ENCODE measurements at places on chromosomes 3 and 15.

DNA sequence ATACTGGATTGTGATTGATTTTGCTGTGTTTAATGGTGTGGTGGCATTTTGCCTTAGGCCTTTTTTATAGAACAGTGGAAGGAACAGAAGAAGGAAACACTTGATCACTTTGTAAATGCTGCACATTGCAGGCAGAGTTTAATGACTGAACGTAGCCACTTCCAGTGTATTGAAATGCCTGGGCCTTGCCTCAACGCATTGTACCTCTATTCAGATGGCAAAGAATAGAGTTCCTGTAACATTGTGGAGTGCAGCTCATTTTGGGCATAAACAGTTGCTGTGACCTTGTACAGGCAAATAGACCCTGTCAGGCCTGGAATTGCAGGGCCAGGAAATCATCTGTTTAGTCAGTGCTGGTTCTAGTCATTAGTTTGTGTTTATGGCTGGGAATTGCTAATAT lies 225.0 kb downstream of the EPHA3 start:
- no peak for DNase-seq

DNA sequence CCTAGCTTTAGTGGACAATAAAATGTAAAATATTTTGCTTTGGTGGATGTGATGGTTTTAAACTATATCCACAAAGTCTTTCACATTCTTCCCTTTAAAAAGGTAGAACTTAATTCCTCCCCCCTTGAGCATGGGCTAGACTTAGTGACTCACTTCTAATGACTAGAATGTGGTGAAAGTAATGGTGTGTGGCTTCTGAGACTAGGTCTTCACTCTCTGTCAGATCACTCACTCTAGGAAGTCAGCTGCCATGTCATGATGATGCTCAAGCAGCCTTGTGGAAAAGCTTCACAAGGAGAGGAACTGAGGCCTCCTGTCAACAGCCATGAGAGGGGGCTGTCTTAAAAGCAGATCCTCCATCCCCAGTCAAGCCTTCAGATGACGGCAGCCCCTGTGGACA lies 4.2 kb downstream of the LRRC2 start:
- DNase-seq = no peak

GRCh38 chr3:167662919-167663400 lies 9.2 kb upstream of the WDR49 start:
- DNase-seq = no peak

DNA sequence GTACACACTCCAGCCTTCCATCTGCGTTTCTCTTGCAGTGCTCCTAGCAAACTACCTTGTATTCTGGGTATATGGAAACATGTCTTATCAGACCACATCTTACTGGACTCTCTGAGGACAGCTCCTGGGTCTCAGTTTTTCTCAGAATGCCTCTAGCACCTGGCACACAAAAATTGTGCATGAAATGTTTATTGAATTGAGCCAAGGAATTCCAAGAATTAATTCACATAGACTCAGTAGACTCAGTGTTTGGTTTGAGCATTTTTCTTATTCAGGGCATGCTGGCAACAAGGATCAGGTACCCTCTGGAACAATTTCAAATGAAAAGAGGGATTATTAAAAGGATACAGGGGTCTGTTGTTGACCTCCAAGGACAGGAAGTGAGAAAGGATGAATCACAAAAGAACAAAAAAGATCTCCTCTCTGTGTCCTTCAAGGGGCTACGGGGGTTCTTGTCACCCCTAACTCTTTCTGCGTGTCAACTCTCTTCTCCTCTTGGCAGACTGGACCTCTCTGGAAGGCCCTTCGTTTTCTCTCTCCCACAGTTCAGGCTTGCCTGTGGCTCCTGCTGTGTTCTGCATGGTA lies 270.0 kb upstream of the HES1 start:
- DNase-seq = no peak

DNA sequence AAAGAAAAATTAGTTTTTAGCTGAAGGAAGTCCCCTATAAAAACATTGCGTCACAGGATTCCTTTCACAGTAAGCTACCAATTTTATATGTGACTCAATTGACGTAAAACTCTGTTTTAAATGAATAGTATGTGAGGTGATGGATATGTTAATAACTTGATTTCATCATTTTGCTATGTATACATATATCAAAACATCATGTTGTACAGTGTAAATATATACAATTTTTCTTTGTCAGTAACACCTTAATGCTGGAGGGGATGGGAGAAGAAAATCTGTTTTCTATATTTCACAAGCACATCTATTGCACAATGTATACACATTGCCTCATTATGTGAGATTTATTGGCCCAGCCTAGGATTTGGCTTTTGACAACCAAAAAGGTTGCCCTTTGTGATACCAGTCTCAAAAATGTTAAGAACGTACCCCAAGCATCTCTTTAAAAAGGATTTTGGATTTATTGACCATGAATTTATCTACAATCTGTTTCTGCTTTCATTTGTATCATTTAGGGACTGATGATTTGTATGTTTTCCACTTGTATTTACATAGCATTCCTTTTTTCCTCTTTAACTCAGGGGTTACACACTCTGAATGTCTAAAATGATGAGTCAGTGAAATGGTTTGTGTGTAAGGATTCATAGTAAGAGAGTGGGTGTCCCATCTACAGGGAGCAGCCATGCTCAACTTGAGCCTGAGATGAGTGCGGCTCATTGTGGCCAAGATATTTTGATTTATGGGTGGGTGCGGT lies 62.6 kb downstream of the CRTC3 start:
- DNase-seq = no peak

GRCh38 chr3:72593881-72594397 lies 254.3 kb downstream of the SHQ1 start:
- no peak for DNase-seq

DNA sequence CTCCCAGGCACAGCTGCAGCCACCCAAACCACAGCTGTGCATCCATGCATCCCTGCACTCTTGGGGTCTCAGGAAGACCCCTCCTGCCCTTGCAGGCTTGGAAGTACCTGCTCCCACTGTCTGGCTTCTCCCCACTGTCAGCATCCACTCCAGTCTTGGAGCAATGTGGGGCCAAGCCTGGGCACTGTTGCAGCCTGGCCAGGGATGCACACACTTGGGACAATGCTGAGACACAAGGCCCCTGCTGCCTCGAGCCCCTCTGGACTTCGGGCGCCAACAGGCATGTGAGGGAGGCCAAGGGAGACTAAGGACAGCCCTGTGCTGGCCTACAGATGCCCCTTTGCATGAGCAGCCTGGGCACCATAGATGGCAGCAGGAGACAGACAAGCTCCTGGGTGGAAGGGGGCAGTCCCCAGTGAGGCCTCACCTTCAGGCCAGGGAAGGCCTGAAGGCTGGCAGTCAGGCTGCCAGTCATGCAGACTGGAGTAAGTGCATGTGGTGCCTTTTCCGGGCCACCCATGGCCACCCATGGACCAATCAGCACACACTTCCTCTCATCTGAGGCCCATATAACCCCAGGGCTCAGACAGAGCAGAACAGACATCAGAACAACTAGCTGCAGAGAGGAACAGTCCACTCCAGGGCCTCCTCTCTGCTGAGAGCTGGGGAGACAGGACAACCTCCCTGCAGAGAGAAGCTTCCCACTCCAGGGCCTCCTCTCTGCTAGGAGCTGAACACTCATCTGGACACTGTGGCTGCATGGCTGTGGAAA lies 219.0 kb downstream of the VGLL3 start:
- DNase-seq = no peak

GRCh38 chr3:164326714-164327113 lies 751.6 kb downstream of the SI start:
- DNase-seq = no peak

GRCh38 chr15:66862111-66862939 lies 160.3 kb downstream of the SMAD6 start:
- DNase-seq = no peak

DNA sequence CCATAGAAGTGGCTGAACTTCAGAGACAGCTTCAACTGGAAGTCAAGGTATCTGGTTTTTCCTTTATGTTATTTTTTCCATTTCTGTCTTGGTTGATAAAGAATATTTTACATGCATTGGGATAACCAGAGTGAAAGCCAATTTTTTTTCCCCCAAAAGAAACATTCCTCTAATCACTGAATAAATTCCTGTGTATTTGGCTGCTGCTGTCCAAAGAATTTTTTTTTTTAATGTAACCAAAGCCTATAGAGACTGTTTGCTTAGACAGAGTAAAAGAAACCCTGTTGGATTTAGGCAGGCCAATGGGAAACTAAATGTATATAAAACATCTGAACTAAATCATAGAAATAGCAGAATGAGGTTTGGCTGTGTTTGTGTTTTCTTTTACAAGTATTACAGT lies 75.2 kb downstream of the CGNL1 start:
- DNase-seq = no peak

DNA sequence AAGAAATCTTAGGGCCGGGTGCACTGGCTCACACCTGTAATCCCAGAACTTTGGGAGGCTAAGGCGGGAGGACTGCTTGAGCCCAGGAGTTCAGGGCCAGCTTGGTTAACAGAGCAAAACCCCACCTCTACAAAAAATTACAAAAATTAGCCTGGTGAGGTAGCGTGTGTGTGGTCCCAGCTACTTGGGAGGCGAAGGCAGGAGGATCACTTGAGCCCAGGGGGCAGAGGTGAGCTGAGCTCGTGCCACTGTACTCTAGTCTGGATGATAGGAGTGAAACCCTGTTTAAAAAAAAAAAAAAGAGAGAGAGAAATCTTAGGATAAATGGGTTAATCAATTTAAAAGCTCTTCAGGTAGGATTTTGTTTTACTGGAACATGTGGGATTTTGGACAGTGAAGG lies 31.2 kb upstream of the DUT start:
- DNase-seq = no peak

GRCh38 chr3:156218353-156218744 lies 98.0 kb downstream of the KCNAB1 start:
- DNase-seq = no peak

DNA sequence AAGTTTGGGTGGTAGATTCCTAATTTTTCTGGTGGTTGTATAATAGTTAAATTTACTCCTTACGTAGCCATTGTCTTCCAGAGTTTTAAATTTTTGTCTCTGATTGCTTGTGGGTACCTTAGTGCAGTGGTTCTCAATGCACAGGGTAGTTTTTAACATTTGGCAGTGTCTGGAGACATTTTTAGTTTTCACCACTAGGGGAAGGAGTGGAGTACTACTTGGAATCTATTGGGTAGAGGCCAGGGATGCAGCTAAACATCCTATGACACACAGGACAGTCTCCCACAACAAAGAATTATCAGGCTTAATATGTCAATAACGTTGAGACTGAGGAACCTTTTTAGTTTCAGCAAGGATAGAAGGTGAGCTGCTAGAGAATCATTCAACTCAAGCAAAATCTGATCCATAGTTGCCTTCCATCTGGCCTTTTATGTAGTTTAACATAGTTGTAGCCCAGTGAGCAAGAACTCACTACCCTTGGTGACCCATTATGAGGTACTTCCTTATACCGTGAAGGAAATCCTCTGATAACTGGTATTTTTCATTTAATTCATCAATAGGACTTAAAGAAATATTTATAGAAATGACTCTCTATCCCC lies 8.6 kb upstream of the STX19 start:
- no peak for DNase-seq

DNA sequence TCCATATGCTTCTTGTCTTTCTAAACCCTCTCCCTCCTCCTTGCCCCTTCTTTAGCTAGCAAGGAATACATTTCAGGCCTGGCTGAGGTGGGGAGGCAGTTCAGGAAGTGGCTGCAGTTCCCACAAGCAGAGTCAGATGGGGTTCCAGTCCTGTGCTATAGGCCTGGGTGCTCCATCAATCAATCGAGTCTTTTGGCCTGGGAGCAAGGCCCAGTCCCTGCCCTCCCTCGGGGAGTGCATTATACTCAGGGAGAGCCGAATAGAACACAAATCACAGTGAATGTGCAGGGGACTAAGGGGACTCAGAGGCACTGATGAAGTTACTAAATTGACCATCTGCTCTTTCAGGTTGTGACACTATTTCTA lies 58.0 kb upstream of the HERC1 start:
- DNase-seq = no peak

DNA sequence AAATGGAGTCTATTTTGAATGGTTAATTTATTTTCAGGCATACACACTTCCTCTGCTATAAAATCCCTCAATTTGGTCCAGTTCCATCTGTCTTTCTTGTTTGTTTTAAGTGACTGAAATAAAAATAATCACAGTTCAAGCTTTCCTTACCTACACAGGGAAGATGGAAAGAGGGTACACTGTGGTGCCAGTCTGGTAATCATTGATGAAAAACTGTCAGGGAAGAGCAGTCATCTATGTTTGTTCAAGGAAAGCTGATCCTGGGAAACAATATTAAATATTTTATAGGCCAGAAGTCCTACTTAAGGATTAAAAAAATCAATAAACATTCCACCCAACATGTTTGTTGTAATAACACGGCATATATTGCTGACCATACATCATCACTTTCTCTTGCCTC lies 115.2 kb upstream of the KCNMB2 start:
- peak; percentile 67 for DNase-seq

GRCh38 chr3:61449327-61450040 lies 111.9 kb upstream of the PTPRG start:
- no peak for DNase-seq

DNA sequence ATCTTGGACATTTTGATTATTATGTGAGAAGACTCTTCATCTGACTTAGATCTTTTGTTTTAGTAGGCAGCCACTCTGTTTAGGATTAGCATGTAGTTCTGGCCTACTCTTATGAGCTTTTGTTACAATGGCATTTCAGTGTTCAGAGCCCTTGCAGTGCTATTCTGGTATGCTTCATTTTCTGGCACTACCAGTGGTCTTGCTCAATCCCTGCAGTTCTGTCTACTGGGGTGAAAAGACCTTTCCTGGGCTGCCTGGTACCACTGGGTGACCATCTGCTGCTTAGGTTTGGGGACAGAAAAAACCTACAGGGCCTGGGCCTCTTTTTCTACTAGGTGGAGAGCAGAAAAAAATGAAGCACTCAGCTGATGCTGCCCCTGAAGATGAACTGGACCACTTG lies 42.5 kb downstream of the IL16 start:
- no peak for DNase-seq

GRCh38 chr3:98655666-98656065 lies 62.3 kb upstream of the CPOX start:
- no peak for DNase-seq

- DNase-seq = no peak
Measured at GRCh38 chr15:49380912-49381311, 42.1 kb upstream of the FGF7 start.

DNA sequence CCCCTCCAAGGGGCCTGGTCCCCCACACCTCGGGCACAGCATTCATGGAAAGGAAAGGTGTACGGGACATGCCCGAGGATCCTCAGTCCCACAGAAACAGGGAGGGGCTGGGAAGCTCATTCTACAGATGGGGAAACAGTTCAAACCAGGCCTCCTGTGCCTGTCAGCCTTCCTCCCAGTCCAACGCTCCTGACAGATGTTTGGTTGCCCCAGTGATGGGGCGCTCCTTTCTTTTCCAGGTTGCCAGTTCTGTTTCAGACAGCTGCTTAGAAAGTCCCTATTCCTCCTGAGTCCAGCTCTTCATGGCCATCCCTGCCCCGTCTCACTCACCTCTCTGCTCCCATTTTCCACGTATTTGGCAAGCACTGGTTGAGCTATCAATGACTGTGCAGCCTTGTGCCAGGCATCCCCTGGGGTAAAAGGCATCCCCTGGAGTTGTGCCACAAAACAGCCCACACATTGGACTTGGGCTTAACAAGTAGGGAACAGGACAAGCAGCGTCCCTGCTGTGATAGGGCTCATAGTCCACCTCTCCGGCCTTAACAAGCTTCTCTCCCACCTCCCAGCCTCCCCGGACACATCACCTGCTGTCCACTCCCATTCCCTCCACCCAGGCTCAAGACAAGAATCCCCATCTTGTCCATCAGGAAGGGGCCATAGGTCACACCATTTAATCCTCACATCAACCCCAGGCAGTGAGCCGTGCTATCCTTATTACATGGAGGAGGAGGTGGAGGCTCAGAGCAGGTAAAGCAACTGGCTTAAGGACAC lies 6.6 kb downstream of the OXTR start:
- DNase-seq = no peak
